Panc1 (cell line): ENCODE measurements at places on chromosomes 1 and 21. TPM values are rescaled to one million over a fixed set of nuclear protein-coding genes. Genes with fewer than 3 reads are reported as not detected.

- H3K4me3 ChIP-seq = no peak overlapping the region
- no peak for DNase-seq
- H3K4me1 ChIP-seq = no peaks in the 10 kb centered on the region
- H3K27ac ChIP-seq = no peak overlapping the region
- H3K27me3 ChIP-seq = no peaks in the 10 kb centered on the region
Measured at GRCh38 chr1:162709132-162709860, 77.0 kb downstream of the DDR2 start.

DNA sequence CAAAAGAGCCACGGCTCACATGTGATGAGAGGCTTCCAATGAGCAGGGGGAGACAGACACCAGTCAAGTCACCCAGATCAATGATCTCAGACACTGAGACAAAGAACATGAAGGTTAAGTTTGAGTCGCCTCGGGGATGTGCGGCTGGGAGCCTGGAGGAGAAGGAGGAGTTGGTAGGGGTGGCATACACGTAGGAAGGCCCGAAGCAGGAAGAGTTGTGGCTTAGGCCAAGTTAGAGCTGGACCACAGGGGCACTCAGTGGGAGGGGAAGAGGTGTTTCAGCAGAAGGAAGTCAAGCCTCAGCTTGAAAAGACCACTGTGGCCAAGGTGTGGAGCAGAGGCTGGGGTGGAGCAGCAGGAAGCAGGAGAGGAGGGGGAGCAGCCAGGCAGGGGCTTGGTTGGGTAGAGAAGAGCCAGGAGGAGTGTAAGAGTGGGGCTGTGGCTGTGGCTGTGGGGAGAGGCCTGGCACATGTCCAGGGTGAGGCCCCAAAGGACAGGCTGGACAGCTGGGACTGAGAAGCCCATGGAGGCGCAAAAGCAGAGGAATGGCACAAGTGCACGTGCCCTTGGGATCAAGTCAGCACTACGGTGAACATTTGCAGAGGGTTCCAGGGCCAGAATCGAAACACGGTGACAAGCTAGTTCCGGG lies 27.6 kb downstream of the CTNNBIP1 start:
- H3K27ac ChIP-seq = no peak overlapping the region; the same call in 1 of the 2 replicates
- DNase-seq = no peak

DNA sequence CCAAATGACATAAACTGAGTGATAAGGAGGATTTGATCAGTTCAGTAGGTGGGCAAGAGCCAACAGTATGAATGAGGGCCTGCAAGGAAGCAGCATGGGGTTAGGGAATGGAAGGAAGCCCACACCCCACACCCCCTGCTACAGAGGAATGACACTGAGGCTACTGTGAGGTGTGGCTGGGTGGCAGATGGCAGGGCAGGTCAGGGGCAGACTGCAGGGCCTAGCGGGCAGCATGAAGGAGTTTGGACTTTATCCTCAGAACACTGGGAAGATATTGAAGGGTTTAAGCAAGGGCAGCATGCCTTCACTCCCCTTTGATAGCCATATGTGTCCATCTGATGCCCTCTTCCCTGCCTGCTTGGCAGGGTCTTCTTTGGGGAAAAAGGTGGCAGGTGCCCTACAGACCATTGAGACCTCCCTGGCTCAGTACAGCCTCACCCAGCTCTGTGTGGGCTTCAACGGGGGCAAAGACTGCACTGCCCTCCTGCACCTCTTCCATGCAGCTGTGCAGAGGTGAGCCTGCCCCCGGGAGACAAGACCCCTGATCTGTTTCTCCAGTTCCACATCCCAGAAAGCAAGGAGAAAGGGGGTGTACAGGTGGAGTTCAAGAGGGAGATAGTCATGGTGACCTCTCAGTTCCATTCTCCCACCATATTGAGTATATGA lies 4.1 kb upstream of the LENEP start:
- no peak overlapping the region for H3K27ac ChIP-seq
- H3K36me3 ChIP-seq = peaks cover 4% of the 10 kb centered on the region; the same call in 1 of the 2 replicates
- H3K4me1 ChIP-seq = peaks cover 5% of the 10 kb centered on the region
- H3K4me3 ChIP-seq = no peak overlapping the region
- H3K27me3 ChIP-seq = no peaks in the 10 kb centered on the region

The TRIM58 gene
- not detected for total RNA-seq

The USH2A gene
- not detected for total RNA-seq

DNA sequence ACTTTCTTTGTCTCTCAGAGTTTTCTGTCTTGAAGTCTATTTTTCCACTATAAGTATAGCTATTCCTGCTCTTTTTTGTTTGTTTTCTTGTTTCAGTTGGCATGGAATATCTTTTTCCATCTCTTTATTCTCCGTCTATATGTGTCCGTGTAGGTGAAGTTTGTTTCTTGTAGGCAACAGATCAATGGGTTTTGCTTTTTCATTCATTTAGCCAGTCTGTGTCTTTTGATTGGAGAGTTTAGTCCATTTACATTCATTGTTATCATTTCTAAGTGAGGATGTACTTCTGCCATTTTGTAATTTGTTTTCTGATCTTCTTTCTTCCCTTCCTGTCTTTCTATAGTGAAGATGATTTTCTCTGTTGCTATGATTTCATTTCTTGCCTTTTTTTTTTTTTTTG lies 132.5 kb upstream of the GPR52 start:
- DNase-seq = no peak
- H3K27me3 ChIP-seq = no peaks in the 10 kb centered on the region
- H3K4me3 ChIP-seq = no peak overlapping the region
- no peaks in the 10 kb centered on the region for H3K4me1 ChIP-seq
- no peaks in the 10 kb centered on the region for H3K36me3 ChIP-seq
- H3K27ac ChIP-seq = no peak overlapping the region

The SH2D5 gene
- total RNA-seq = 23.3 TPM

GRCh38 chr1:203086992-203087763 lies 1.4 kb upstream of the MYOG start:
- DNase-seq = no peak
- H3K4me1 ChIP-seq = no peaks in the 10 kb centered on the region
- no peaks in the 10 kb centered on the region for H3K36me3 ChIP-seq
- no peaks in the 10 kb centered on the region for H3K27me3 ChIP-seq
- no peak overlapping the region for H3K27ac ChIP-seq

DNA sequence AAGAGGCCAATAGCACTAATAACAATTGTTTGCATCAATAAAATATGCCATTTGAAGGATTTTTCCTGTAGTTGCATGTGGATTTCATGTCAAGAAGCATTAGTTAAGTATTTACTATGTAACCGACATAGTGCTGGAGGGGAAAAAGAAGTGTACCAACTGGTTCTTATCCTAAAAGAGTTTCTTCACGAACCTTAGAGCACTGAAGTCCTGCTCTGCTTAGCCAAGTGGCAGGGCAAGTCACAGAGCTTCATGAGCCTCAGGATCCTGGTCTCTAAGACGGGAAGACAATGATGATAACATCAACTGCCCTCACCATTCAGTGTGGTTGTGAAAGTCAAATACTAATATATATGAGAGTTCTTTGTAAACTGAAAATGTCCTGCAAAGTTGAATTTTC lies 14.1 kb downstream of the KIAA0040 start:
- no peak overlapping the region for H3K4me3 ChIP-seq
- no peaks in the 10 kb centered on the region for H3K4me1 ChIP-seq
- H3K27me3 ChIP-seq = no peaks in the 10 kb centered on the region
- no peak for DNase-seq
- no peaks in the 10 kb centered on the region for H3K36me3 ChIP-seq
- H3K27ac ChIP-seq = no peak overlapping the region

DNA sequence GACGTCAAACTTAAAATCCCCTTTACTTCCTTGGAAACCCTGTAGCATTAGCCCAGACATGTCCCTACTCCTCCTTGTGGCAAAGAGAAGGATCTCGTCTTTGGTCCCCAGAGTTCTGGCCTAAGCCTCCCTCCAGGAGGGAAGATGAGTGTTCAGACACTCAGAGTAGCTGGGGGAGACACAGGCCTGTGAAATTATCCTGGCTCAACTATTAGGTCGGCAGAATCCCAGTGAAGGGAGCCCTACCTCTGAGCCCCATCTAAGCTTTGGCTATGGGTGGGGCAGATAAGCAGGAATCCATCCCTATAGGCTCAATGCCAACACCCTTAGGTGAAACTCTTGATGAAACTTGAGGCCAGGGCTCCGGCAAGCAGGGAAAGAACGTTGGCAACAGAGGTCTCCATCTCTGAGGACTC lies 1.7 kb upstream of the SFN start:
- H3K27ac ChIP-seq = peak overlapping the region; percentile 94
- no peaks in the 10 kb centered on the region for H3K27me3 ChIP-seq
- no peak for DNase-seq
- H3K36me3 ChIP-seq = no peaks in the 10 kb centered on the region; the same call in 1 of the 2 replicates
- H3K4me3 ChIP-seq = no peak overlapping the region

GRCh38 chr21:22804151-22804550 lies 1805.9 kb downstream of the NCAM2 start:
- no peak overlapping the region for H3K4me3 ChIP-seq
- H3K4me1 ChIP-seq = no peaks in the 10 kb centered on the region
- no peaks in the 10 kb centered on the region for H3K27me3 ChIP-seq
- no peaks in the 10 kb centered on the region for H3K36me3 ChIP-seq
- no peak overlapping the region for H3K27ac ChIP-seq

DNA sequence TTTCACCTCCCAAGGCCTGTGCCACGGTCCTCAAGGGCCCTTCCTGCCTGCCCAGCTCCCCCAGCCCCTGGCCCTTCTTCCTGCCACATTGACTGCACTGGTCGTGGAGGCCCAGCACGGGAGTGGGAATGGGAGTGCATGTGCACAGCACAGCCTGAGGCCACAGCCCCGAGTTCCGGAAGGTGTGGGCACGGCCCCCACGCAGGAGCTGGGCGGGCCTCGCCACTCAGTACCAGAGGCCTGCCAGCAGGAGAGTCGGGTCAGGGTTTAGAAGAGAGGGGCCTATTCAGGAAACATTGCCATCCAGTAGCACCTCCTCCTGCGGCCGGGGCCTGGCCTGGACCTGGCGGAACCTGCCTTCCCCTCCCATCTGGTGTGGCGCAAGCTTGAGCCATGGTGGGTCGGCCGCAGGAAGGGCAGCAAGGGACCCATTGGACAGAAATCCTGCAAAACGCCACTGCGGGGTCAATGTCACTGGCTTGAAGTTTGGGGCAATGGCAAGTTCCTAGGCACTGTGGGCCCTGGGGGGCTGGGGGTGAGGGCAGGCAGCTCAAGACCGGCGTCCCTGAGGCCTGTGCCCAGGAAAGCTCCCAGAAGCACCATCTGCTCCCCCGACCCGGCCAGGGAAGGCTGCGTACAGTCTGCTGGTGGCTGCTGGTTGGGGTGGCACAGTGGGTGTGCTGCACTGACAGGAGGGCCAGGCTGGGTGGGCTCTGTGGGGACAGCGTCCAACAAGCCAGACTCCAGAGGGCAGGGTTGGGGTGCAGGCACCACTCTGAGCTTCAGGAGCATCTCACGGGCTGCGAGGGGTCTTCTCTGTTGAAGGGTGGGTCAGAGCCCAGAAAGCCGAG lies 1.8 kb upstream of the TMEM52 start:
- H3K4me1 ChIP-seq = no peaks in the 10 kb centered on the region
- H3K36me3 ChIP-seq = no peaks in the 10 kb centered on the region
- no peak for DNase-seq
- no peak overlapping the region for H3K27ac ChIP-seq
- H3K27me3 ChIP-seq = no peaks in the 10 kb centered on the region
- no peak overlapping the region for H3K4me3 ChIP-seq

DNA sequence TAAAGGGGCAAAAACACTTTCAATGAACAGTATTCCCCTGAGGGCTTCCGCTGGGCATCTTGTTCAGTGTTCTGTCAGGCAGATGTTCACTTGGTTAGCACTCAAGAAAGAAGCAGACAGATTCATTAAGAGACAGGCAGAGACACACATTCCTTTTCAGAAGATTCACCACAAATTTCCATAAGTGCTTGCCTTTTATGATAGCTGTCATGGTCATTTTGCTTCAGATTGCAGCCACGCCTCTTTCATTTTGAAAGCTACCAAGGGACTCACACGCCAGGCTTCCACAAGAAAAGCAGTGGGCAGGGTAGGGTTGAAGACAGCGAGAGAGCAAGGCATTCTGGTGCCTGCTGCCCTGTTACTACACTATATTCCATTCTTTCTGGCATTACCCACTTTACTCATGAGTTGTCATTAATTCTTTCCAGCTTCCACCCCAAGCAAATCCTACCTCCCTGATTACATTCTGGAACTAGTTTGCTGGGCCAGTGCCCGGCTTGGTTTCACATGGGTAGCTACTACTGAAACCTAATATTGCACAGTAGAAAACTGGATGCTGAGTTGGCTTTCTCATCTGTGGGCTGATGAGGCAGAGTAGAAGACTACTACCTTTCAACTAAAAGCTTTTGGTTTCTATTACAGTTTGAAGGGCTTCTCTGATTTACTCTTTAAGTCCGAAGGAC lies 91.2 kb upstream of the COL24A1 start:
- no peaks in the 10 kb centered on the region for H3K36me3 ChIP-seq
- H3K4me1 ChIP-seq = no peaks in the 10 kb centered on the region
- H3K27me3 ChIP-seq = peaks cover 12% of the 10 kb centered on the region; the same call in 1 of the 2 replicates
- no peak for DNase-seq

- no peak overlapping the region for H3K4me3 ChIP-seq
- no peak overlapping the region for H3K27ac ChIP-seq
- H3K4me1 ChIP-seq = no peaks in the 10 kb centered on the region
- no peak for DNase-seq
- no peaks in the 10 kb centered on the region for H3K27me3 ChIP-seq
Measured at GRCh38 chr1:182453631-182454030, 3.7 kb downstream of the RGSL1 start.

The TMEM125 gene
- not detected for total RNA-seq

DNA sequence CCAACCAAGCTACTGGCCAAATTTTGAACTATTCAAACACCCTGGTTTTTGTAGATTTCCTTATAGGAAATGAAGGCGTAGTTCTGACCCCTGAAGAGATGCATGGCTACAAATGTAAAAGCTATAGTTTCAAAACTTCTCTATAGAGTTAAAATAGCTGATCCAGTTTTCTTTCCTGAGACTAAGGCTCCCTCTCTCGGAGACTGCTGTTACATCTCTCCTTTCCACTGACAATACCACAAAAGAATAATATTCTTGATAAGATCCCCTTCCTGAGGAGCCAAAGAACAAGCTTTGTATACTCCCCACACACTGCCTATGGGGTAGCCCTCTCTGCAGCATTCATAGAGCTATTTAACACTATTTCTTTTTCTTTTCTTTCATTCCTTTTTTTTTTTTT lies 6.7 kb upstream of the CFAP126 start:
- H3K4me3 ChIP-seq = no peak overlapping the region
- no peaks in the 10 kb centered on the region for H3K4me1 ChIP-seq

DNA sequence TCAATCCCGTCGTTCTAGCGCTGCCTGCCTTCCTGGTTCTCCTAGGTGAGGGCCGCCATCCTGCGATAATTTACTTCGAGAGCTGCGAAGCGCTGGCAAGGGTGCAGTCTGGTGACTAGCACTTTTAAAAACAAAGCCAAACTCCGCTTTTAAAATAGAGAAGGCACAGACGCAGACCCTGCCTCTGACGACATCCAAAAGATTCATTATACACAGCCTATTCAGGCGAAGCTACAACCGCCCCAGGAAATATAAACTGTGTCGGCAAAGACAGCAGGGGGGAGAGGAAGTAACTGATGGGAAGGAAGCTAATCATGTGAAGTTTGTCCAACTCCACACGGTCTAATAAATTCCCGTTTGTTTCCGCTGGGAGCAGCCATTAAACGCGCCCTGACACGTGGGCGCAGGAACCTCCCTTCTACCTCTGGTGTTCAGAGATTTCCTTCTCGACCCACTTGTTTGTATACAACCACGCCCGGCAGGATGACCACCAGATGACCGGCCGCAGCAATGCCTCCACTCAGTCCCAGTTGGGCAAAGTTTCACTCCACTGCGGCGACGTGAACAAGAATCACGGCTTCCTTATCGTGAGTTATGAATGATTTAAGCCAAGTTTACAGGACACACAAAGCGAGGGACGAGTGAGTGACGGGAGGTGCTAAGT lies 1.3 kb downstream of the GNG12 start:
- H3K27me3 ChIP-seq = no peaks in the 10 kb centered on the region
- DNase-seq = no peak
- H3K4me1 ChIP-seq = peaks cover 18% of the 10 kb centered on the region
- H3K36me3 ChIP-seq = peaks cover 8% of the 10 kb centered on the region
